CD4-positive, alpha-beta T cell treated with Interleukin-4 for 1 hour (primary cell): ENCODE measurements at places on chromosomes 3 and 15.

DNA sequence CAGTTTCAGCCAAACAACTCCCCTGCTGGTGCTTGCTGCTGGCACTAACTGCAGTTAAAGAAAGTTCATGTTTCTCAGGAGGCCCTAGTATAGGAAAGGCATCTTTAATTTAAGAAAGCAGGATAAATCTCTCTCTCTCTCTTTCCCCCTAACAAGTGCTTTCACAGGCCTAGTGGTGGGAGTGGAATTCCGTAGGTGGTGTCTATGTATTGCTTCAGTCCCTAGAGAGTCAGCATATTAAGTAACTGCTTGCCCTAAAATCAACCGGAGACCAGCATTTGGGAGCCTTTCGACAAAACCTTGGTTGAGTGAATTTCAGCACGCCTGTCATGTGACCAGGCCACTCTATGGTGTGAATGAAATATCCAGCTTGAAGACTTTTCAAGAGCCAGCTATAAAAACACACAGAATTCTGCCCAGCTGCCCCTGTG lies 169.2 kb upstream of the TGFBR2 start:
- DNase-seq = no peak

DNA sequence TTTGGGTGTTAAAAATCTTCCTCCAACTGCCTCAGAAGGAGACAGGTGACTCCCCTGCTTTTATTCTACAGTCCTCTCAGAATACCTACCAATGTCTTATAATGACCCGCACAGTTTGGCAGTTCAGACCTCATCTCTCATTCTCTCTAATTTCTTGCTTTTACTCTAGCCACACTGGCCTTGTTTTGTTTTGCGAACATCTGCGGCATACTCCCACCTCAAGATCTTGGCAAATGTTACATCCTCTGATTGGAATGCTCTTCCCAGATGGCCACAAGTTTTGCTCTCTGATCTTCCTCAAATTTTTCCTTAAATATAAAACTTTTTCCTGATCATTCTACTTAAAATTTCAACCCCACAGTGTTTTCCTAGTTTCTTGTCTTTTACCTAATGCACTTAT lies 94.1 kb downstream of the PLSCR2 start:
- no peak for DNase-seq

GRCh38 chr15:34241376-34242330 lies 16.8 kb downstream of the EMC4 start:
- peak; percentile 71 for DNase-seq

GRCh38 chr3:177603148-177603603 lies 405.9 kb upstream of the TBL1XR1 start:
- no peak for DNase-seq

GRCh38 chr3:133663569-133664313 lies 2.0 kb upstream of the TOPBP1 start:
- DNase-seq = peak; percentile 19

GRCh38 chr3:190303884-190304283 lies 18.4 kb downstream of the CLDN1 start:
- no peak for DNase-seq

DNA sequence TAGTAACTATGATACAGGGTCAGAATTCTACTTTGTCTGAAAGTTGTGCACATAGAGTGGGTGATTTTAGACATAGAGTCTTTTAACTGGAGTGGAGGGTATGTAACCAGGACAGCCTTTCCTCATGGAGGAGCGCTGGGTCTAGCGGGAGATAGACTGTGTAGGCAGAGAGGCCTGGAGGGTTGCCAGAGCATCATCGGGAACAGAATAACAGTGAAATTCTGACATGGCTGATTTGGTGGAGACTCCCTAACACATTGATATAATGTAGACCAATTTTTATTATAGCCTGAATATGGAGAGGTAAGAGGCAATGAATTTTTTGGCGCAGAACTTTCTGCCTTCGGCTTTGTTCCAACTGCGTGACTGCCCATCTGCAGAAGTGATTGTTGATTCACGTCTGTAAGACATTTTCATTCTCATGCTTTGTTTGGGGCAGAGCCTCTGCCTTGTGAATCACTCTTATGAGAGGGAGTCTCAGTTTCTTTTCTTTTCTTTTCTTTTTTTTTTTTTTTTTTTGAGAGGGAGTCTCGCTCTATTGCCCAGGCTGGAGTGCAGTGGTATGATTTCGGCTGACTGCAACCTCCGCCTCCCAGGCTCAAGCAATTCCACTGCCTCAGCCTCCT lies 16.0 kb downstream of the LPP start:
- DNase-seq = no peak

DNA sequence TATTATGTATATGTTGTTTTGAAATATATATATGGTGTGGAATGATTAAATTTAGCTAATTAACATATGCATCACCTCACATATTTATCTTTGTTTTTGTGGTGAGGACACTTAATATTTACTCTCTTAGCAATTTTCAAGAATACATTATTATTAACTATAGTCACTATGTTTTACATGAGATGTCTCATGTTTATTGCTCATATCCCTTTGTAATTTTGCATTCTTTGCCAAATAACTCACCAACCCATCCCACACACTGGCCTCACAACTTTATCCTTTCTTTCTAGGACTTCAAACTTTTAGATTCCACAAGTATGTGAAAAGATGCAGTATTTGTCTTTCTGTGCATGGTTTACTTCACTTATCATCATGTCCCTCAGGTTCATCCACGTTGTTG lies 950.2 kb upstream of the CADM2 start:
- no peak for DNase-seq

DNA sequence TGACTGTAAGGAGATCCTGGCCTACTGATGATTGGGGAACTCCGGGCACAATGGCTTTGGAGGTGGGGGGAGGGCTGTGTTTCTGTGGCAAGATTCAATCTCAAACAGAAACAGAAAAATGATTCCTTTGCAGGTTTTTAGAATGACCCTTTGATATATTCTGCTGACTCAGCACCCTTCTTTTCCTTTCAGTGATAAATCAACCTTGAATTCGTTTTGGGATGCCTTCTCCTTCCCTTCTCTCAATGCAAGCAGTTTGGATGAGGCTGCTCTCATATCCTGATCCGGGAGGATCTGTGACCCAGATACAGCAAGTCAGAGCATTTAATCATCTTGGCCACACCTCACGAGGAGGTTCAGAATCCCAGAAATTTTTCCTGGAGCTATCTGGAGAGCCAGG lies 156.1 kb upstream of the PRICKLE2 start:
- DNase-seq = no peak

- no peak for DNase-seq
Measured at GRCh38 chr3:111690242-111690641, 95.1 kb upstream of the ZBED2 start.

DNA sequence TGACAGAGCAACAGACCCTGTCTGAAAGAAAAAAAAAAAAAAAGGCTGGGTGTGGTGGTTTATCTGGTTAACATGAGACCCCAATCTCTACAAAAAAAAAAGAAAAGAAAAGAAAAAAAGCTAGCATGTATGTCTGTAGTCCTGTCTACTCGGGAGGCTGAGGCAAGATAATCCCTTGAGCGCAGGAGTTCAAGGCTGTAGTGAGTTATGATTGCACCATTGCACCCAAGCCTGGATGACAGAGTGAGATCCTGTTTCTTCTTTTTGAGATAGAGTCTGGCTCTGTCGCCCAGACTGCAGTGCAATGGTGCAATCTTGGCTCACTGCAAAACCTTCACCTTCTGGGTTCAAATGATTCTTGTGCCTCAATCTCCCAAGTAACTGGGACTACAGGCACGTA lies 8.4 kb upstream of the DHX30 start:
- no peak for DNase-seq

GRCh38 chr3:81442758-81443456 lies 318.5 kb downstream of the GBE1 start:
- DNase-seq = no peak

DNA sequence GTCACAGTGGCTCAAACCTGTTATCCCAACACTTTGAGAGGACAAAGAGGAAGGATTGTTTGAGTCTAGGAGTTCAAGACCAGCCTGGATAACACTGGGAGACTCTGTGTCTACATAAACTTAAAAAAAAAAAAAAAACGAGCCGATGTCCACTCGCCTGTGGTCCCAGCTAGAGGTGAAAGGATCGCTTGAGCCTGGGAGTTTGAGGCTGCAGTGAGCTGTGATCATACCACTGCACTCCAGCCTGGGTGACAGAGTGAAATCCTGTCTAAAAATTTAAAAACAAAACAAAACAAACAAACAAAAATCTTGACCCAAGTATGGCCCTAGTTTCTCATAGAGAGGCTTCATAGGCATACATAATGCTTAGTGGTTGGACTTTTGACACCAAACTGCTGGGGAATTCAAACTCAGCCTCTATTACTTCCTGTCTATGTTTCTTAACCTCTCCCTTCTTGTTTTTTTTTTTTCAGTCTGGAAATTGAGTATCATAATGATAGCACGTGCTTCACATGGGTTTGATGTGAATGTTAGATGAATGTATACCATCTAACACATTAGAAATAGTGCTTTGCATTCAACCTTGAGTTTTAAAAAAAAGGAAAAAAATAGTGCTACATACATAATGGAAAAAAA lies 46.4 kb upstream of the CAPN7 start:
- no peak for DNase-seq

DNA sequence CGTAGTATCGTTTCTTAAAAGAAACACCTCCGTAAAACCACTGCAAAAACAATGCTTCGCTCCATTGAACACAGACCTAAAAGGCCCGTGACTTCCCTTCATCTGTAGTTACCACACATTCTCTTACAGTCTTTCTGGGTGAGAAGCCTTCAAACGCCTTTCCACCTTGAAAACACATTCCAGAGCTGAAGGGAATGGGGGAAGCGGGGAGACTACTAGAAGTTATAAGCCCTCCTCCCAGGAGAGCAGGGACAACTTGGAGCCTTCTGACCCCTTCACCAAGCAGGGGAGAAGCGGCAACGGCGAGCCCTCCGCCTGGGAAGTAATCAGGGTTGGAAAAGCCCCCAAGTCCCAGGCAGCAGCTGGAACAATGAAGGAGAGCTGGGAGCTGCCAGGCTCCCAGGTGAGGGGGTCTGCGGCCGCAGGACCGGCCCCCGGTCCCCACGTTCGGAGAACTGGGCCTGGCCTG lies 461 bp downstream of the SECISBP2L start:
- no peak for DNase-seq

DNA sequence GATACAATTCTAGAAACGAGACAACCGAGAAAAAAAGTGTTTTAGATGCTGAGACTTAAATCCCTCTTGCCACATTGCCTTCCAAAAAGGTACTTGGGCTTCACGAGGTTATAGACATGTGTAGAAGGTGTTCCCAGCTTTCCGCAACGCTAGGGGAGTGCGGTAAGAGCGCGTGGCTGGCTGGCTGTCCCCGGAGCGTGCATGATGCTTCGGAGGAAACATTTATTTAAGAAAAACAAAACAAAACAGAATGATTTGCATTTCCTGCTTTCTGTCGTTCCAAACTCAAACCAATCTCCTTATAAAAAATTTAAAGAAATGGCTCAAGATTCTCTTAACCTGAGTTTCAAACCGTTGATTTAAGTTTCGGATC lies 841 bp downstream of the SLC6A20 start:
- DNase-seq = no peak

DNA sequence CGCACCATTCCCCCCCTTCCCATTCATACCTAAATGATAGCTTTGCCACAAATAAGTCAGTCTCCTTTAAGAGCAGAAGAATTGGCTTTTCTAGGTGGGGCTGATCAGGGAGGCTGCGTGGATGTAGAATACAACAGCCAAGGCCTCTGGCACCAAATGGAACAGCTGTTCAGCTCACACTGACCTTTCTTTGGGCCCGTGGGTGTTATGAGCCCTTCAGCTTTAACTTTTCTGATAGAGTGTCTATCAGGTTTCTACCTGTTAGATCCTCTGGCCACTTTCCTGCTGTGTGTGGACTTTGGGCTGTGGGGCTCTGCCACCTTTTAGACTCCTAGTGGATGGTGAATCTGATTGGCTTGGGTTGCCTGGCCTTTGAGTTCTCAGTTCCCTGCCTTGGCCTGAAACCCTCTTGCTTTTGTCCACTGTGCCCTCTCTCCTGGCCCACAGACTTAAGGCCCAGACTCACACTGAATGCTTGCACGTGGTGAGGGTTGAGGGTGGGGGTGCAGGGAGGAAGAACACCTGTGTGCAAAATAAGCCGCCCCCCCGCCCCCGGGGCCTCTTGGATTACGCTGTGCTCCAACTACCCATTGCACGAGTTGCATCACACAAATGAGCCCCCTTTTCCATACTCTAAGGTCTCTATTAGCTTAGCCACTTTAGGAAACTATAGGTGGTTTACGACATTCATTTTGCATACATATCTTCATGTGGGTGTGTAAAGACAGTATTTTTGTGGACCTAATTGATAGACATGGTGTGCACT lies 1.3 kb upstream of the RFX7 start:
- peak; percentile 29 for DNase-seq

GRCh38 chr3:66830301-66830700 lies 167.8 kb upstream of the KBTBD8 start:
- no peak for DNase-seq

DNA sequence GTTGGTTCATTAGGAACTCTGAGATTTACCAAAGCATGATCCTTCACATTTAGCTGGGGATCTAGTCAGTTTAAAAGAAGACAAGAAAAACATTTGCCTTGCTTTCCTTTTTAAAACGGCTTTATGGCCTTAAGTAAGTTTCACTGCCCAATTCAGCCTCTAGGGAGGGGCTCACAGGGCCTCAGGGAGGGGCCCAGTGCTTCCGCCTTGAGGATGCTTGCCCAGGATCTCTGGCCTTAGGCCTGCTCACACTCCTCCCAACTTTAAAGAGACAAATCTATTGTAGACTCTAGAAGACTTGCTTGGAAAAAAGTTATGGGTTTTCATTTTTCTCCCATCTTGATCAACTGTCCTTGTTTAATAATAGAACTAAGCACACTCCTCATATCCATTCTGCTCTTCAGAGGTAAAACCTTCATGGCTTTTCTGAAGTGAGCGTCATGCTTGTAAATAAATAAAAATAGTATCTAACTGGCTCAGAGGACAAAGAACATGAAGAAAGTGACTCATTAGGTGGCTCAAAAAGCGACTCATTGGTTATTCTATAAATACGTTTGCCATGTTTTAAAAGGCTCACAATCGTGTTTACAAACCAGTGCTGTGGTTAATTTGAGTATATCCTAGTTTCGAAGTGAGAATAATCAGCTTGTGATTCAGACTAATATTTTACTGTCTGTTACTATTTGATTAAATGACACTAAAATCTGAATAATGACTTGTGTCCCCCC lies 13.7 kb downstream of the PDHB start:
- no peak for DNase-seq
